ENCODE measurements at places on chromosomes 12 and 14. TPM values are rescaled to one million over a fixed set of nuclear protein-coding genes. Genes with fewer than 3 reads are reported as not detected.

RNF212B gene
- total RNA-seq: not detected

PRKD1 gene
- 9.7 TPM for total RNA-seq

SRRM4 gene
- not detected for total RNA-seq

CLEC7A gene
- total RNA-seq: 1.4 TPM

IL26 gene
- not detected for total RNA-seq

PTPRO gene
- total RNA-seq: 0.24 TPM

OR4E2 gene
- total RNA-seq: not detected

DACT1 gene
- total RNA-seq: not detected

- no peak for DNase-seq
Observed at GRCh38 chr12:115255257-115255656, 571.3 kb upstream of the TBX3 start.

- DNase-seq: no peak
Observed at GRCh38 chr12:61996717-61997116, 263.5 kb upstream of the USP15 start.

- no peak for DNase-seq
Observed at GRCh38 chr12:85580562-85581168, 255.5 kb downstream of the RASSF9 start.

GRCh38 chr12:54140588-54141388 is 48.0 kb downstream of the SMUG1 start:
- DNase-seq: no peak

GRCh38 chr14:41662780-41663472 is 56.2 kb downstream of the LRFN5 start:
- no peak for DNase-seq

- peak; percentile 83 for DNase-seq
Observed at GRCh38 chr14:68853749-68854148, 60.9 kb upstream of the ZFP36L1 start.

- DNase-seq: no peak
Observed at GRCh38 chr14:29321646-29322045, 555.1 kb downstream of the FOXG1 start.

DNA sequence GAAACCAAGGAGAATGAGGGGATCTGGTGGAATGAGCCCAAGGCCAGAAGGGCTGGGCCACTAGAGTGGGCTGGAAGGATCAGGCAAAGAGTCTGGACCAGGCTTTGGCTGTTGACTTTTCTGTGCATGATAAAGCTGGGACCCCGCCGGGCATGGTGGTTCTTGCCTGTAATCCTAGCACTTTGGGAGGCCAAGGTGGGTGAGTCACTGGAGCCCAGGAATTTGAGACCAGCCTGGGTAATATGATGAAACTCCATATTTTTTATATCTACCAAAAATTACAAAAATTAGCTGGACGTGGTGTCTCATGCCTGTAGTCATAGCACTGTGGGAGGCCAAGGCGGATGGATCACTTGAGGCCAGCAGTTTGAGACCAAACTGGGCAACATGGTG is 393 bp upstream of the KLHL33 start:
- DNase-seq: no peak

DNA sequence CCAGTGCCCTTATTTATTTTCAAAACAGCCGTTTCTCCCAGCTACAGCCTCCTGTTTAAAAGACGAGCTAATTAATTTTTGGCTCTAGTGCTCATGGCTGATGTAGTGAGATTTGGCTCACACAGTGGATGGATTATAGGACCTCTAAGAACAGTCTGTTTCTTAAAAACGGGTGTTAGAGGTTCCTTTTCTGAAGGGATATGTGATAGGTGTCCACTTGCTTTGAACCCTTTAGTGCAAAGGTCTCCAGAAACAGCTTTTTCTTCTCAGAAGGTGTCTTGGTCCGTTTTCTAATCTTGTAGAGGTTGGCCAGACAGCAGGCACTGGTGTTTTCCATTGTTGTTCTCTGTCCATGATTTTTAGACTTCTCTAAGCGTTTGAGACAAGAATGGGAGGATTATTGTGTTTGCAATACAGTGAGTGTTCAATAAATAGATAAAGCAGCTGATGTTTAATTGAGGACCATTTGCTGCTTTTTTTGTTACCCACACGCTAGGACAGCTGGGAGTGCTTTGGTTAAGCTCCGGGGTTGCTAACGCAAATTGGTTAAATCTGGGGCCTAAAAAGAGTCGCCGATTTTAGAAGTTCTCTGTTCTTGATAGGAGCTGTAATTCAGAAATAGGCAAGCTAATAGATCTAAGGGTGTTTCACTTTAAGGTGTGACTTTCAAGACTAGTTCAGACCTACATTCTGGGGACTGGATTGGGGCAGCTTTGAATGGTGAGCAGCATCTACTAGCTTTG is 1.0 kb downstream of the BORCS5 start:
- no peak for DNase-seq

GRCh38 chr12:104521731-104522130 is 65.0 kb downstream of the CHST11 start:
- no peak for DNase-seq

GRCh38 chr14:38150075-38150474 is 57.6 kb upstream of the SSTR1 start:
- no peak for DNase-seq

GRCh38 chr12:104494793-104495158 is 38.0 kb downstream of the CHST11 start:
- no peak for DNase-seq

DNA sequence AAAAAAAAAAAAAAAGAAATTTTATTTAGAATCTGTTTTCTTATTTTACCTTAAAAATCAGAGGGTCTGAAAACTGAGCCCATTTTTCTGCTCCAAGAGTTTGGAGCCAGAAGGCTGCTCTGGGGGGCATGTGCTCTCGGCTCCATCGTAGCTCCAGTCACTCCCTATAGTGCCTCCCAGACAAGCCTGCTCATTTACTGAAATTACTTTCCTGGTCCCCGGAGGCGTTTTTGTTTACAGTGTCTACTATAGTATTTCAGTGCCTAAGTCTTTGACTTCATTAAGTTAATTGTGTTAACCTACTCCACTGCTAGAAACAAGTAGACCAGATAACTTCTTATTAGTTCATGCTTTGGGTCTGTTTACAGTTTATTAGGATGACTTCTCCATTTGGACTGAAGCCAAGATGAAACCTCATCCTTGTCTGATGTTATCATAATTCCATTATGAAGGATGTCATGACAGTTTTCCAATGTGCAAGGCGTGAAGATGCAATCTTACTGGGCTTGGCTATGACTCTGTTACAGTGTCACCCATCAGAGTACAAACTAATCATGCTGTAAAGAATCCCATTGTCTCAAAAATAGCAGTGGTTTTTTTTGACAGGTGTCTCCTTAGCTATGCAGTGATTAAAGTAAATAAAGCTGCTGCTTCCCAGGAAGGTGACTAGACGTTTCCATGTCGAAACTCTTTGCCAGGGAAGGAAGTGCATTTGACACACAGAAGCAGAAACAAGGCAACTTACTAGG is 182.3 kb downstream of the TMEM132C start:
- no peak for DNase-seq

- DNase-seq: no peak
Observed at GRCh38 chr12:24133384-24133783, 183.9 kb upstream of the SOX5 start.

DNA sequence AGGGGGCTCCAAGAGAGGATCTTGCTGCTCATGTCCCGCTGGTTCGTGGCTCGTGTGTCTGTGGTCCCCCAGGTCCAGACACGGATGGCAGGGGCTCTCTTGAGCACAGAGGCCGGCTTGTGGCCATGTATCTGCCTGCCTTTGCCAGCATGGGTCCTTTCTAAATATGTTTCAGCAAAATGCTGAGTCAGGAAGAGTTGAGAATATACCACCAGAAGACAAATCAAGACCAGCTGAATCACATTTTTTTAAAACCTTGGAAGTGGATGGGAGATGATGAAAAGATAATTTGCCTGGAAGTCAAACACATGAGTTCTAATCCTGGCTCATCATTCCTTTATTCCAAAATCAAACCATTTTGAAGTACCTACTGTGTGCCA is 58.0 kb downstream of the NUAK1 start:
- DNase-seq: no peak

DNA sequence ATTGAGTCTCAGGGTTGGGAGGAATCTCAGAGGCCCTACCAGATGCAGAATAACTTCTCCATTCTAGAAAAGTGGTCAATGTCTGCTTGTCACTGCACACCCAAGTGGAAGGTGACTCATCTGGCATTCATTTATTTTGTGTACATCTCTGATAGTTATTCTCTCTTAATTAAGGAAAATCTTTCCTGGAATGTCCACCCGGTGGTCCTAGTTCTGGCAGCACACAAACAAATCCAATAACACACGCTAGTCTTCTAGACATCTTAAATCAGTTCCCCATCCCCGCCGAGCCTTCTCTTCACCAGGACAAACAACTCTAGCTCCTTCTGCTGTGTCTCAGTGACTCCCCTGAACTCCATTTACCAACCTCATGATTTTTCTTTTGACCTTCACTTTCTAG is 50.0 kb upstream of the SCN8A start:
- DNase-seq: no peak

DNA sequence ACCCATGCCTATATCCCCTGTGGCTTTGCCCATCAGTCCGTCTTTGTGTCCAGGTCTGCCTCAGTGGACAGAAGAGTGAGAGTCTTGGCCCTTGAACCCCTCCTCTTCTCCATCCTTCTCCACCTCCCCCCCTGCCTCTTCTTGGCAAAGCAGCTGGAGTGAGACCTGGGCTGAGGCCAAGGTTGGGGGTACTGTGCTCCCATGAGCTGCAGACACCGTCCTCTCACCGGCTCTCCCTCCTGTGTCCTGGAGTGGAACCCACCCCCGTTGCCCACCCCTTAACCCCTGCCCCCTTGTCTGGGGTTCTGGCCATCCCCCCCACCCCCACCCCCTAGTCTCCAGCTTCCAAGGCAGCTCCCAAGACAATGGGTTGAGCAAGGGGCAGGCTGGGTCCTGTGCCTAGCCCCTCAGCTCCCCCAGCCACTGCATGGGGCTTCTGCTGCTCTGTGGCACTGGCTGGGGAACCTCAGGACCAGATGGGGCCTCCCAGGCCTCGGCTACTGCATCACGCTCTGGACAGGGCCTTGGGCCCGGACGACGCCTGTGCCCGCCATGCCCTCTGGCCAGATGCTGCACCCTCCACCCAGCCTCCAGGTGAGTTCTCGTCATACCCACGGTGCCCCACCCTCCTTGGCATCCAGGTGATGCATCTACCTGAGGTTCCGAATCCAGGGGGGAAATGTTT is 35.7 kb downstream of the RTL1 start:
- DNase-seq: no peak

- no peak for DNase-seq
Observed at GRCh38 chr14:68512088-68512487, 280.8 kb downstream of the ZFP36L1 start.

- DNase-seq: no peak
Observed at GRCh38 chr14:103026988-103027387, 30.4 kb downstream of the CDC42BPB start.

DNA sequence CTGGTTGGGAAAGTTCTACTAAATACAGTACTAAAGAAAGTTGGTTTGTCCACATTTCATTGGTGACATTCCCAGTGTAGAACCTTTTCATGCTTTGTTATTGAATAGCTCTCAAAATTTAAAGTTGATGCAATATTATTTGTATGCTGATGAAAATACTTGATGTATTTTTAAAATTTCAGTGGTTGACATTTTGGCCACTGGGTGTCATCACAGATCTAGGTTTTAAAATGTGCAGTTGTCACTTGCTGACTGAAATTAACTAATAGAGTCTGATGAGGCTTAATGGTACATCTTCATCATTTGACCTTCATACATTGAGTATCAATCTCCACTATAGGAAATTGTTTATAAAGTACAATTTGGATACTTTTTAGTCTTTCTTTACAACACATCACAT is 37.1 kb downstream of the CMAS start:
- peak; percentile 17 for DNase-seq

- no peak for DNase-seq
Observed at GRCh38 chr12:128970110-128970509, 116.8 kb downstream of the GLT1D1 start.

DNA sequence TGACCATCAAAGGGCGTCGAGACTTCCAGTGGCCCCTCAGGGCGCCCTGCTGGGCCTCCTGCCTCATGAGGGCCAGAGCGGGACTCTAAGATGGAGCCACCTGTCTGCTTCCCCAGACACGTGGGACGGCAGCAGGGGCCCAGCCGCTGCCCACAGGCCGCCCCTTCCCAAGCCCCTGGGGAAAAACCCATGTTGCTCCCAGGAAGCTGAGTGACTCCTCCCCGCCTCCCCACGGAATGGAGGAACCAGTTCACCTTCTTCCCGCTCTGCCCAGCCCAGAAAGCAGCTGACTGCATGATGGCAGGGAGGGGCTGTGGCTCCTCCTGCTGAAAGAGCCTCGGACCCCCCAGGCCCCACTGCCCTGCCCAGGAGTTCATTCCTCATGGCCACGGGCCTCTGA is 14.9 kb downstream of the RAB35 start:
- DNase-seq: no peak

DNA sequence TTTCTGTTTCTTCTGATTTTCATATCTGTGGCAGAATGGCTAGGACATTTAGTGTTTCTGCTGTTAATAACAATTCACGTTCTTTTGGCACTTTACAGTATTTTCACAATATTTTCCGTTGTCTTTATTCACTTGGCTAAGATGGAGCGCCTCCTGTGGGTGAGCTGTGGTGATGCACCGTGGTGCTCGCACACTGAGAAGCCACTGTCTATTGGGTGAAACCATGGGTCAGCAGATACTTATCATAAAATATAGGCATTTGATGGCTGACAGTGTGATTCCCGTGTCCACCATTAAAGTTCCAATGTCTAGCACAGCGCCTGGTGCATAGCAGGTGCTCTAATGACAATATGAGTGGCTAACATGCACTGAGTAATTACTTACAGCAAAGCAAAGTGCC is 141.8 kb downstream of the VRK1 start:
- DNase-seq: no peak

GRCh38 chr14:101962503-101962874 is 1.9 kb upstream of the DYNC1H1 start:
- DNase-seq: peak; percentile 67

DNA sequence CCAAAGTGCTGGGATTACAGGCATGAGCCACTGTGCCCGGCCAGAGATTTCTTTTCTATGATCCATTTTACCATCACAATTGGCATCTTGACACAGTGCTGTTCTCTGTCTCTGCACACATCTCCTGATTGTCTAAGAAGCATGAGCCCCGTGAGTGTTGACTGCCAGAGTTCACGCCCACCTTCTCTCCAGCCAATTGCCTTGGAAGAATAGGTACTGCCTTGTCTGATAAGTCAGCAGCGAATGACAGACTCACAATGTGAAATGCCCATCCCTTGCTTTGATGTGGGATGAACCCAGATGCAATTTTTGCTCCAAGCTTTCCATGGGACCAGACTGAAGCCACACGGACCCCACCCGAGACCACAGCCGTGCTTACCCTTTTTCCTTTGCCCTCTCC is 19.3 kb downstream of the EIF5 start:
- DNase-seq: no peak

GRCh38 chr12:48542300-48542928 is 17.0 kb downstream of the OR8S1 start:
- peak; percentile 60 for DNase-seq

- no peak for DNase-seq
Observed at GRCh38 chr12:122882908-122883558, 12.9 kb downstream of the VPS37B start.

- DNase-seq: no peak
Observed at GRCh38 chr12:122982477-122982815, 2.0 kb downstream of the ARL6IP4 start.

GRCh38 chr12:131896811-131897270 is 2.4 kb downstream of the ULK1 start:
- DNase-seq: no peak

All from Calu3 (cell line).